ENCODE measurements at places on chromosomes 2 and 18. TPM values are rescaled to one million over a fixed set of nuclear protein-coding genes. Genes with fewer than 3 reads are reported as not detected.

DNA sequence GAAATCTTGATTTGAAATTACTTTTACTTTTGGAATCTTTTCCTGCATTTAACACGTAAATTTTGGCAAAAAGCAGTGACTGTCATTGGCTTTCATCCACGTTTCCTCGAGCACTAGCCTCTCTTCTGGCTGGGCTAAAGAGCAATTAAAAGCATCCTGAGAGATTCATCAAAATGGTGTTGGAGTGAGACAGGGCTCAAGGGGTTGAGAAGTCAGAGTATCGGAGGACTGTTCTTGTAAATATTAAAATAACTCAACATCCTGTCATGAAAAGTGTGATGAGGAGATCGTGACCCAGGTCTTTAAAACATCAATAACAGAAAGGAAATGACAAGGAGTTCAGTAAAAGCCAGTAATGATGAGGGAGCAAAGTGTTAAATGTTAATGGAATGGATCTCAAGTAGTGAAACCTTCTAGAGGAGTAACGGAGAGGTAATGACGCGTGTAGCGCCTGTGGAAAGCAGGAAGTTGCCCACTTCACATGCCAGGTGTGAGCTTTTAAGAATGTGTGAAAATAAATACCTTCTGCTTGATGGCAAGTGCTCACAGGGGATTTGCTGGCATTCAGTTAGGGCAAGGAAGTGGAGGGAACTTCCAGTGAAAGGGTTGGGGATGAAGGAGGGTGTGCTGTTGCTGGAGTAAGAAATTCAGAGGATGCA, 754.4 kb downstream of the ADCYAP1 start:
- H3K27ac ChIP-seq = no peak overlapping the region
- no peak for DNase-seq
- no peaks in the 10 kb centered on the region for H3K4me1 ChIP-seq
- H3K4me3 ChIP-seq = no peak overlapping the region

GRCh38 chr2:64211276-64211921, 67.2 kb upstream of the PELI1 start:
- H3K36me3 ChIP-seq = no peaks in the 10 kb centered on the region
- no peaks in the 10 kb centered on the region for H3K27me3 ChIP-seq
- DNase-seq = no peak
- no peak overlapping the region for H3K4me3 ChIP-seq
- H3K4me1 ChIP-seq = no peaks in the 10 kb centered on the region

DNA sequence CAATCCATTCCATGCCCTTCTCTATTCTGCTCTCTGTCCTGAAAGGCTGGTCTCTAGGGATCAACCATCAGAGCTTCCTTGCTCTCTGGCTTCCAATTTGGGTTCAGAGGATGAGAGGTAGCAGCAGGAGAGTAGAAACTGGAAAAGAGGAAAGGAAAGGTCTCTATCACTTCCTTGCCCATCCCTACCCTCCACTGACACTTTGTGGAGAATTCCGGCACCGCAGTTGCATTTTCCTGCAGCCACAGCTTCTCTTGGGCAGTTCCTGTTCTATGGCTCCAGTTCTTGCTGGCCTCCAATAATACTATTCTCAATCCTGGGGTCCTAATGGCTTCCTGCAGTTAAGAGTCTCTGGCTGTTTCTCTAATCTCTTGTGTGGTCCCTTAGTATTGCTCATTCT, 13.3 kb upstream of the IMPACT start:
- no peak overlapping the region for H3K4me3 ChIP-seq
- no peaks in the 10 kb centered on the region for H3K4me1 ChIP-seq
- no peak for DNase-seq
- H3K27me3 ChIP-seq = no peaks in the 10 kb centered on the region
- no peaks in the 10 kb centered on the region for H3K36me3 ChIP-seq
- H3K27ac ChIP-seq = no peak overlapping the region

- H3K27ac ChIP-seq = no peak overlapping the region
- no peaks in the 10 kb centered on the region for H3K27me3 ChIP-seq
- H3K36me3 ChIP-seq = no peaks in the 10 kb centered on the region
- H3K4me1 ChIP-seq = peaks cover 16% of the 10 kb centered on the region
- H3K4me3 ChIP-seq = no peak overlapping the region
- DNase-seq = no peak
Measured at GRCh38 chr2:237115870-237116269, 30.2 kb downstream of the COPS8 start.

DNA sequence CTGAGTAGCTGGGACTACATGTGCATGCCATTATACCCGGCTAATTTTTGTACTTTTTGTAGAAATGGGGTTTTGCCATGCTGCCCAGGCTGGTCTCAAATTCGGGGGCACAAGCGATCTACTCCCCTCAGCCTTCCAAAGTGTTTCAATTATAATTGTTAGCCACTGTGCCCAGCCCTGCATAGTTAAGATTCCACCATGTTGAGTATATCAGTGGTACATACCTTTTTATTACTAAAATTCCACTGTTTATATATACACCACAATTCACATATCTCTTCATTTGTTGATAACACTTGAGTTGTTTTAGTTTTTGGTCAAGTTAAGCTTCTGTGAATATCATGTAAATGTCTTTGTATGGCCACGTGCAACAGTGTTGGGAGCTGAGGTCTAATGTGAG, 12.8 kb upstream of the FMNL2 start:
- no peak for DNase-seq
- no peaks in the 10 kb centered on the region for H3K36me3 ChIP-seq
- no peak overlapping the region for H3K27ac ChIP-seq
- no peaks in the 10 kb centered on the region for H3K4me1 ChIP-seq

GRCh38 chr2:68908392-68908970, 37.3 kb upstream of the BMP10 start:
- no peaks in the 10 kb centered on the region for H3K36me3 ChIP-seq
- peak; percentile 81 for DNase-seq
- no peak overlapping the region for H3K27ac ChIP-seq
- H3K4me1 ChIP-seq = peaks cover 9% of the 10 kb centered on the region

Gene ACVR2A
- 37.9 TPM for total RNA-seq

Gene FAM237A
- total RNA-seq = not detected

Gene CPO
- total RNA-seq = 1.1 TPM

Gene KRTCAP3
- total RNA-seq = not detected

Gene CDH7
- total RNA-seq = not detected

Data from sigmoid colon (tissue), 7 donors.